ENCODE measurements at places on chromosomes 4 and X.

DNA sequence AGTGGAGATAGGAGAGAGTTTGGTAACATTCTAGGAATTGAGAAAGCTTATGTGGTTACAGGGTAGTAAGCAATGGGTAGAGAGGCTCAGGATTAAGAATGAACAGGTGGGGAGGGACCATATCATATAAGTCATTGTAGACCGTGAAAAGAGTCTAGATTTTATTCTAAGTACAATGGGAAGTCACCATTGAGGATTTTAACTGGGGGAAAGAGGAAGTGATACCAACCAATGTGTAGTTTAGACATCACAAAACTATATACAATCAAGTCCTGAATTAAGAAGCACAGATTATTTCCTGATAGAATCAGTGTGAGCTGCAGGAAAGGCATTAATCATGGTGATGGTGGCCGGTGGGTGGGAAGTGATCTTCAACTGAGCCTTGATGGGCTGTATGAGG, 178.3 kb upstream of the ZIC3 start:
- no peak for DNase-seq

DNA sequence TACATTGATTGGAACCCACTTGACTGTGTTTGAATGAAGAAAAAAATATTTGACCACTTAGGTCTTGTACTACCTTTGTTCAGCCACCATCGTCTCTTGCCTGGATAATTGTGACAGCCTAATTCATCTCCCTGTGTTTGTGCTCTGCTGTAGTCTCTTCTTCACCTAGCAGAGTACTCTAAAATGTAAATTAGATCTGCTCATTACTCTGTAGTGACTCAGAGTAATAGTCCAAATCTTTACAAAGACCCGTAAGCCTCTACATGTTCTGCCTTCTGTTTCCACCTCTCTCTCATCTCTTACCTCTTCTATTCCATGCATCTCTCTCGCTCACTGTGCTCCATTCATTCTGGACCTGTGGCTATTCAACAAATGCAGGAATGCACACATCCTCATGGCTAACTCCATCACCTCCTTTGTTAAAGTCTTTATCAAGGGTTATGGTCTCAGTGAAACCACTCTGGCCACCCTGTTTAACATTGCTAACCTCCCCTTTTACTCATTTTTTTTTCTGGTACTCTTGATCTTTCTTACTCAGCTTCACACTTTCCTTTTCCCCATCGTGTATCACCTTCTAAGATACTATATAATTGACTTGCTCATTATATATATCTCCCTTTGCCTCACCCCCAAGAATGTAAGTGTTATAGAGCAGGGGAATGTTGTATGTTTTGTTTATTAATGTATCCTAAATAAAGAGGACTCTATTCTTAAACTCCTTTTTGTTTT, 98.4 kb downstream of the STIM2 start:
- DNase-seq, result no peak

GRCh38 chrX:91039777-91040176, 394.9 kb upstream of the PABPC5 start:
- no peak for DNase-seq

- peak; percentile 71 for DNase-seq
Observed at GRCh38 chr4:143616771-143617170, 83.7 kb downstream of the FREM3 start.

DNA sequence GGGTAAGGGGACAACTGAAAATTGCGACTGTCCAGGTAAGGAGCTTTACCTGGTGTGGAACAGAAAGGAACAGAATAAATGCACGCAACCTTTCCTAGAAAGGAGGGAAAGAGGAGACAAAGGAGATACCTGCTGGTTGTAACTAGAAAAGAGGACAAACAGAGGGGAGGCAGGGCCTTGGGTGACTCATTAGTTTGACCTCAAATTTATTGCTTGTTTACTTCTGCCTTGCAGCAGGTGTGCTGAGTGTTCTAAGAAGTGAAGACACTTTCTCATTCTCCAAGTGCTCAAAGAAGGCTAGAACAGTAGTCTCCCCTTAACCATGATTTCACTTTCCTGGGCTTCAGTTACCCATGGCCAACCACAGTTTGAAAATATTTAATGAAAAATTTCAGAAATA, 123.1 kb upstream of the BOD1L1 start:
- peak; percentile 2 for DNase-seq

All from kidney tubule cell (primary cell).